D721Med (cell line): ENCODE measurements at places on chromosomes 1 and 21.

DNA sequence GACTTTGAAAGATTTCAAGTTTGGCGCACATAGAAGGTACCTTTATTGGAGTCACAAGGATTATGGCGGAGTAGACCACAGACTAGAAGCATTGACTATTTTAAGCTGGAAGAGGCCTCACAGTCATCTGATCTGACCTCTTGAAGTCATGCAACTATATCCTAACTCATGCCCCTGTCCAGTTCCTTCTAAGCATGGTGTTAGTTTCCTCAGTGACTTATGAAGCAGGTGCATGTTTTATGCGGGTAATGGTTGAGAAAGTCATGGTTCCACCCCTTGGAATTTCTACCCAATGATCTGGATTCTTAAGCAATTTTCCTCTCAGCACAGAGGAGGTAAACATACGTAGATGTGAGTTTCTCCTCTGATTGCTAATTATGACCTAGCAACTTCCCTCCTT lies 11.7 kb downstream of the OLFML3 start:
- no peak for DNase-seq

DNA sequence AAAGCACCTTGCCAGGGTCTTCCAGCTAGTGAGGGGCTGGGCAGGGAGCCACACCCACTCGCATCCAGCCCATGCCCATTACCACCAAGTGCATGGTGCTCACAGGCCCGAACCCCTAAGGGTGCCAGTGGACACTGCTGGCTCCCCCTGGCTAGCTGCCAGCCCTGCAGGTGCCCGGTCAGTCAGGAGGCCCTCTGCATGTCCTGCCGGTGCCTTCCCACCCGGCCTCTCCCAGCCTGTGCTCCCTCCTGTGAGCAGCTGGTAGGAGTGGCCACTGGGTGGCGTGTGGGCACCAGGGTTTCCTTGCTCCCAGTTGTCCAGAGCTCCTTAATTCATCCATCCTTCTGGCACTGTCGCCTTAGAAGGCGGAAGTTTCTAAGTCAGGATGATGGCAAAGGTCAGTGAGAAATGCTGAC lies 33.4 kb downstream of the QSOX1 start:
- DNase-seq: peak; percentile 94

DNA sequence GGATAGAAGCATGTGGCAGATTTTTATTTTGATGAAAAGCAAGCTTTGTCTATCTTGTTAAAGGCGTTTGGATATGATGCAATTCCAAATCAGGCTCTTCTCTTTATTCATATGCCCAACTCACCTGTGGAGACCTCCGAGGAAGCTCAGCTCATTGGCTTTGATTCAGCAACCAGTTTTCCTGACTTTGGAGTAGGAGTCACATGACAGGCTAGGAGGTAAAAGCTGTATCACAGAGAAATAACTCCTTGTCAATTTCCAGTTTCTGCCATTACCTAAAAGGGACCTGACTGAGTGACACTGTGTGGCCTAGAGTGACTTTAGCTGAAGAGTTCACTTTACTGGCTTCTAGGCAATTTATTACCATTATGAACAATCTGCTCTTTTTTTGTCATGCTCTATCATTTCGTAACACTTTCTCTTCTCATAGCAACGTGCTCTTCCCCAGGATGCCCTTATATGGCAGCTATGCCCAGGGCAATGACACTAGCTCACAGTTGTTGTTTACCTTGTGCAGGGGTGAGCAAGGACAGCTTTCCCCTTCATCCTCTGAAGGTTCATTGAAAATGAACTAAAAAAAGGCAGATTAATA lies 107.2 kb downstream of the KCNK1 start:
- no peak for DNase-seq

DNA sequence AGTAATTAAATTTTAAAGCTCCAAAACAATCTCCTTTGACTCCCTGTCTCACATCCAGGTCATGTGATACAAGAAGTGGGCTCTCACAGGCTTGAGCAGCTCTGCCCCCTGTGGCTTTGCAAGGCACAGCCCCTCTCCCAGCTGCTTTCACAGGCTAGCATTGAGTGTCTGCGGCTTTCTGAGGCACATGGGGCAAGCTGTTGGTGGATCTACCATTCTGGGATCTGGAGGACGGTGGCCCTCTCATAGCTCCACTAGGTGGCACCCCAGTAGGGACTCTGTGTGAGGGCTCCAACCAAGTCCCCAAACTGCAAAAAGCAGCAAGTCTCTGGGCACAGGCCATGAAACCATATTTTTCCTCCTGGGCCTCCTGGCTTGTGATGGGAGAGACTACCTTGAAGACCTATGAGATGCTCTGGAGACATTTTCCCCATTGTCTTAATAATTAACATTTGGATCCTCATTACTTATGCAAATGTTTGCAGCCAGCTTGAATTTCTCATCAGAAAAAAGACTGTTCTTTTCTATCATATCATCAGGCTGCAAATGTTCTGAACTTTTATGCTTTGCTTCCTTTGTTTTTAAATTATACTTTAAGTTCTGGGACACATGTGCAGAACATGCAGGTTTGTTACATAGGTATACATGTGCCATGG lies 554.1 kb upstream of the OLFM3 start:
- no peak for DNase-seq

GRCh38 chr1:95229706-95230105 lies 4.3 kb upstream of the RWDD3 start:
- DNase-seq: no peak

DNA sequence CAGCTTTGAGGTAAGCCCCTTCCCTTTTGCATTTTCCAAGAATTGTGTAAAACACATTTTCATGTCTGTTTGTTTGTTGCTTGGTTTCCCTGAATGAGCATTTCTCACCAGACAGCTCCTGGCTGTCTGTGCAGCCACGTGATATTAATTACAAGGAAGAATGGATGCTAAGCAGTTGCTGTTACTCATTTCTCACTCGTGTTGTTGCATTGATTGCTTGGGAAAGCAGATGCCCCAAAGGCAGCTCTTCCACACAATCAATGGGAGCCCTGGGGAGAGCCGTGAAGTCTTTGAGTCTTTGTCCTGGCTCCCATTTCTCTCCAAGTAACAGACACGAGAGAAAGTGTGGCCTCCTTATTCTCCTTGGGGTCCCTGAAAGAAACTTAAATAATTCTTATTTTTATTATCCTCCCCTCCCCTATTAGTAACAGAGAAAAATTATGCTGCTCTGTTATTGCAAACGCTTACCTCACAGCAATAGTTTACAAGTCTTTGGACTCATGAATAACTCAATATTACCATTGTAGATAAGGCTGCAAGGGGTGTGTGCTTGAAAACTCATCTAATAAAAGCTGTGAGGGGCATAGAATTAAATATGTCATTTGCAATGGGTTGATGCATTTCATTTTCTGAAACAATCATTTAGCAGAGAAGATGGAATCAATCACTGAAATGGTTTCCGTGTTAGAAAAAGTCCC lies 127.7 kb upstream of the CAMK1G start:
- DNase-seq: no peak

- no peak for DNase-seq
Observed at GRCh38 chr1:115764541-115764940, 4.0 kb downstream of the CASQ2 start.

DNA sequence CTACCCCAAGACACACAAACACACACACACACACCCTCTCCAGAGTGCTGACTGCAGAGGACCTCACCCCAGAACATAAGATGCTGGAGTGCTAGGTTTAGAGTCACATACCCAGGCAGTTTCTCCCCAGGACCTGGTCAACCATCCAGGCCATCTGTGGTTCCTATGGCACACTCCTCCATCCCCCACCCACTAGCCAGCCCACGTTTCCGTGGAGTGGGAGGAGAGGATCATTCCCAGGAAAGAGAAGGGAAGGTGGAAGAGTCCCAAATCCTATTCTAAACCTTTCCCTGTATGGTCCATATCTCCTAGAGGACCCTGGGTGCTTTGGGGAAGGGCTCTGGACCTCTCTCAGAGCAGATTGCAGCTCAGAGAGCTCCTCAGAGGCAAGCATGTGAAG lies 1.1 kb downstream of the KCNJ9 start:
- DNase-seq: no peak

- no peak for DNase-seq
Observed at GRCh38 chr1:54945393-54945936, 35.0 kb upstream of the TMEM61 start.

GRCh38 chr1:66352792-66353191 lies 181.2 kb upstream of the SGIP1 start:
- DNase-seq: no peak

GRCh38 chr1:41713557-41714327 lies 205.0 kb downstream of the HIVEP3 start:
- no peak for DNase-seq

- no peak for DNase-seq
Observed at GRCh38 chr21:17930093-17930492, 110.9 kb upstream of the C21orf91 start.

GRCh38 chr1:97053268-97053667 lies 331.7 kb downstream of the PTBP2 start:
- DNase-seq: no peak

DNA sequence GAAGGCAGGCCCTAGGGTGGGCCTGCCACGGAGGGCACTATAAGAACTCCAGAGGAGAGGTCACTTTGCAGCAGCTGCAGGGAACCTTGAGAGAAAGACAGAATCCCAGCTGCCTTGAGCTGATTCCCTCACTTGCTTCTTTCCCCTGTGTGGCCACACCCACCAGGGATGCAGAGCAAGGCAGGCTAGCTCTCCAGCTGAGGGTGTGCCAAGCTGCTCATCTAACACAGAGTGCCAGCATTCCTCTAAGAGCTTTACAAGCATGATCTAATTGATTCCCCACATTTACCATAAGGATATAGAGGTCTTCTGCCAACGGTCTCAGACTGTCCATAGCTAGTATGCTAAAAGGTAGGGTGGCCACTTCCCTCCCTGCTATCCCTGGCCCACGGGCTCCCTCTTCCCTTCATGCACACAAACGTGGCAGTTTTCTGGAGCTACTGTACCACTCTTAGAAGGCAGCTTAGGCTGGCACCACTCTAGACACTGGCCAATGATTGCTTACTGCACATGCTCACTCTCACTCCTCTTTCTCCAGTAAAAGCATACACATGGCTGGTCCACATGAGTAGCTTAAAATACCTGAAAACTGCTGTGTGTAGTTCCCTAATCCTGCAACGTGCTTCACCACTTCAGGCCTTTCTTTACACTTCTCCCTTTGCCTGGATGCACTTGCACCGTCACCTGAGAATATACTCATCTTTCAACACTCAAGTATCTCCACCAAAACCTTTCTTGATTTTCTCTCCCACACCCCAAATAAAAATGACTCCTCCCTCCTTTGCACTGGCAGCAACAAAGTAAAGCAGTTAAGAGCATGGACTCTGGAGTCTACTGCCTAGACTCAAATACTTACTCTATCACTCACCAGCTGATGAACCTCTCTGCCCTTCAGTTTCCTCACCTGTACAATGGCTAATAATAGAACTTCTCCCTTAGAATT lies 57.7 kb downstream of the DMAP1 start:
- no peak for DNase-seq

GRCh38 chr1:192639607-192640368 lies 3.8 kb downstream of the RGS13 start:
- DNase-seq: no peak

DNA sequence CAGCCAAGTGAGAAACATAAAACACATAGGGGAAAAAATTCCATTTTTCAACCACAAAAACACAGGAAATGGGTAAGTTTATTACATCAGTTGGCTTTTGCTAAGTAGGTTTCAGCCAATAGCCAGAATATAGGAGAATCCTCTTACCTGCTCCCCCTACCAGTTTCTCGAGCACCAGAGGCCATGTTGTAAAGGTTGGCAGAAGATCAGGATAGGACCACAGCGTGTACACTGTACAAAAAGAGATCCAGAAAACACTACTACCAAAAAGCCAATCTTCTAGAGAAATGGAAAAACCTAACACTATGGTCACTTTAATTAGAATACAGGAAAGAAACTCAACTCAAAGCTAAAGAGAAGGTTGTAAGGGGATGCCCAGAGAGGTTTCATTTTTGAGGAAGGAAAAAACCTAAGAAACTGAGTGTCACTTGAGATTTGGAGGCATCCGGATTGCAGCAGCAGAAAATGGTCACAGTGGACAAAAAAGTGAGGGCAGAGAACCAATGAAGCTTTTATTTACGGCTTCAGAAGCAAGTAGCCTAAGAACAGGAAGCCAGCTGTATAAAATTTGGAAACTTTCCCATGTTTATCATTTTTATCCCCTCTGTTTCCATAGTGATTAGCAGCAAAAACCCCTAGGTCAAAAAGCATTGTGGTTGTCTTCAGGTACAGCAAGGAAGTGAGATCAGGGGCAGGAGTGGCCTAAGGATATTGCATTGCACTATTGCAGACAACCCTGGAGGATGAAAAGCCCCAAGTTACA lies 2.9 kb downstream of the EIF2D start:
- no peak for DNase-seq

- DNase-seq: no peak
Observed at GRCh38 chr1:238488401-238488800, 597.7 kb upstream of the ZP4 start.

- DNase-seq: no peak
Observed at GRCh38 chr1:113991467-113991997, 12.3 kb downstream of the OLFML3 start.

GRCh38 chr1:227559926-227560325 lies 3.4 kb upstream of the ZNF678 start:
- DNase-seq: no peak

DNA sequence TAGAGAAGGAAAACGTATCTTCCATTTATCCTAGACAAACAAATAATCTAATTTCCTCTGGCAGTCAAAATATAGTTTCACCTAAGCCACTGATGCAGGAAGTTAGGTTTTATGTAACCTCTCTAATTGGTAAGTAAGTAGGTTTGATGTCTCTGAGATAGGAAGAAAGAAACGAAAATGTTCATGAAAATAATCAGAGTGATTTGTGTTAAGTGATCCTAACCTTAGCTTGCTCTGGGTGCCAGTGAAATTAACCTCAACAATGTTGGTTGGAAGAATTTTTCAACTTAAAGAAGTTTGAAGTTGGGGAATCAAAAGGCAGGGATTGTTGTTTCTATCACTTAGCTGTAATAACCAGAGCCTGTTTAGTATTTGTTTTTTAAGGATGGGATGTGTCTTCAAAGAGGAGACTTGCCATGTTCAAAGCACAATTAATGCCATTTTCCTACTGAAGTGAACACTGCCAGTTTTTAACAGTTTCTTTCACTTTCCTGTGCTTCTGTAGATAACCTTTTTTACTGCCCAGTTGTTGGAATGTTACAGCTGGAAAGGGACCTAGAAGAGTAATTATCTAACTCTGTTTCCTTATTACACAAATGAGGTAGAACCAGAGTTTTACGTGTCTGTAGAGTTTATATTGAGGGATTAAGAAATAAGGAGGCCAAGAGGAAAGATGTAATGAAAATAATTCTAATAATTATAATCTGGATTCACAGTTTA lies 18.4 kb downstream of the HIPK1 start:
- no peak for DNase-seq
